Stimulated activated CD8-positive, alpha-beta memory T cell treated with anti-CD3 and anti-CD28 coated beads, Interleukin-4, amount 100 ng/mL, for 4 hours (primary cell): ENCODE measurements at places on chromosomes 5 and 9.

DNA sequence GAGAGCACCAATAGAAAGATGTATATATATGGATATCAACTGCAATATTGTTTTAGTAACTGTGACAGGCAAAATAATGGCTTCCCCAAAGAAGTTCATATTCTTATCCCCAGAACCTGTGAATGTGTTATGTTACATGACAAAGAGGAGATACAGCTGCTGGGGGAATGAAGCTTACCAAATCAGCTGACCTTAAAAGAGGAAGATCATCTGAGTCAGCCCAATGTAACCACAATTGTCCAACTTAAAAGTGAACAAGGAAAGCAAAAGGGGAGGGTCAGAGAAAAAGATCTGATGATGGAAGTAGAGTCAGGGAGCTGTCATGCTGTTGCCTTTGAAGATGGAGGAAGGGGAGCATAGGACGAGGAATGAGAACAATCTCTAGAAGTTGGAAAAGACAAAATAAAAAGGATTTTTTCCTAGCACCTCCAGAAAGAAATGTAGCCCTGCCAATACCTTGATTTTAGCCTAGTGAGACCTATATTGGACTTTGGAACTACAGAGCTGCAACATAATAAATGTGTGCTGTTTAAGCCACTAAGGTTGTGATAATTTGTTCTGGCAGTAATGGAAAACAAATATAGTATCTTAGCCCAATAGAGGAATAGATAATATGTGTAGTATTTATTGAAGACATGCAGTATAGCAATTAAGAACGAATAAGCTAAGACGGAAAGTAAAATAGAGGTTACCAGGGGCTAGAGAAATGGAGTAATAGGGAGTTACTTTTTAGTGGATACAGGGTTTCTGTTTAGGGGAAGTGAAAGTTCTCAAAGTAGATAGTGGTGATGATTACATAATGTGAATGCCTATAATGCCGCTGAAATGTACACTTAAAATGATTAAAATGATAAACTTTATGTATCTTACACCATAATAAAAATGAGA lies 115.9 kb downstream of the PIK3R1 start:
- no peak for DNase-seq

GRCh38 chr5:55305345-55305744 lies 2.1 kb downstream of the DHX29 start:
- no peak for DNase-seq

DNA sequence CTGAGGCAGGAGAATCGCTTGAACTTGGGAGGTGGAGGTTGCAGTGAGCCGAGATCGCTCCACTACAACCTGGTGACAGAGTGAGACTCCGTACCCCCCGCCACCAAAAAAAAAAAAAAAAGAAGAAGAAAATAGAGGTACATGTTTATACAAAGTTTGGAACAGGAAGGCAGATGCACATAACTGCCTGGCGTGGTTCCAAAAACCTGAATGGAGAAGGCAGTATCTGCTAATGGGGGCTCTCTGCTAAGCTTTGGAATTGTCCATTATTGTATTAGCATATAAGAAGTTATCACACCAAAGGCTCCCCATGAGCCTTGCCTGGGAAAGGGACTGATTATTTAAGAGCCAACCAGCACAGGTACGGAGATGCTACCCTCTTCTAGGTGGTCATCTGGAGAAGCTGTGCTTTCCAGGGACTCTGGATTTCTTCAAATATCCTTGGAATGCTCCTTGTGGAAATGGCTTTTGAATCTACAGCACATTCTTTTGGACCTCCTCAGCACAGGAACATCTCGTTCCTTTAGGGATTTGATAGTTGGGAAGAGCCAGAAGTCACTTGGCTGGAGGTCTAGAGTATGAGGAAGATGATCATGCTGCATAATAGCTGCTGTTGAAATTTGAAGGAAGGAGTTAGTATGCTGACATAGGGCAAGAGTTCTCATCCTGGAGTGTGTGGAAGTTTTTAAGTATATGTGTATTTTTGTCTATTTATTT lies 42.5 kb upstream of the ABCA1 start:
- no peak for DNase-seq

GRCh38 chr9:94806307-94806893 lies 79.9 kb downstream of the AOPEP start:
- DNase-seq = no peak
